ENCODE measurements at places on chromosomes 11 and 22.

GRCh38 chr11:92477686-92478085 is 253.1 kb downstream of the FAT3 start:
- no peak for DNase-seq

GRCh38 chr22:35561796-35562526 is 21.3 kb downstream of the RASD2 start:
- no peak for DNase-seq

DNA sequence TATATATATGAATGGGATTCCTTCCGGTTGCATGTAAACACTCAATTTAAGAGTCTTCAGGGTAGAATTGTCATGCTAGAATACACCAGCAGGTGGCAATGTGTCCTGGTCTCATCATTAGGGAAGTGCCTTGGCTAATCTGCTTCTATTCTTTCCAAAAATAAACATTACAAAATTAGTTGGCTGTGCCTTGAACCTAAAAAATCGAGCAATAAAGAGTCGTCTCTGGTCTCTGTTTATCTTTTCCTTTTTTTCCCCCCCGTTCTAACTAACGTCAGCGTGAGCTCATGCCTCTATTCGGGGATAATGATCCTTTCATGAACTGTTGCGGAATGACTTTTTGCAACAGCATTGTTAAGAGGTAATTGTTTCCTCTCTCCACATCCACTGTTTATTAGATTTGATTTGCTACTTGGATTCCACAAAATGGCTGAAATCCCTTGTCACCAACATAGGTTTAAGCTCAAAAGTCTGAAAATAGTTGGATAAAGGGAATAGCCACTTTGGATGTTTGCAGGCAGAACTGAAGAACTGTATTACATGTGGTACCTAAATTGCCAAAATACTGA is 1.2 kb upstream of the ARHGEF12 start:
- DNase-seq: no peak

DNA sequence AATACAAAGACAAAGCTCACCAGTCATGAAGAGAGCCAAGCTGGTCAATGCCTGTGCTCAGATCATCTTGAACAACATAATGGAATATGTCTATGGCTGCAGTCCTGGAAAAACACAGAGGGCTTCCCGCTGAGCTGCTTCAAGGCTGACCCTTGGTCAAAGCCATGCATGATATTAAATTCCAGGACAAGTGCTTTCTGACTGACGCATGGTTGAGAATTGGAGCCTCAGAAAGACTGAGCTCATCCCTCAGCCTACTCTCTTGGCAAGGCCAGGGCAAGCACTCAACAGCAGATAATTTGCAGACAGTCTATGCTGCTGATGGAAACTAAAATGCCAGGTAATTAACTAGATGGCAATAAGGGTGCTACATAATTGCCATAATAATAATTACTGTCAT is 89.2 kb downstream of the GALNT18 start:
- DNase-seq: no peak

DNA sequence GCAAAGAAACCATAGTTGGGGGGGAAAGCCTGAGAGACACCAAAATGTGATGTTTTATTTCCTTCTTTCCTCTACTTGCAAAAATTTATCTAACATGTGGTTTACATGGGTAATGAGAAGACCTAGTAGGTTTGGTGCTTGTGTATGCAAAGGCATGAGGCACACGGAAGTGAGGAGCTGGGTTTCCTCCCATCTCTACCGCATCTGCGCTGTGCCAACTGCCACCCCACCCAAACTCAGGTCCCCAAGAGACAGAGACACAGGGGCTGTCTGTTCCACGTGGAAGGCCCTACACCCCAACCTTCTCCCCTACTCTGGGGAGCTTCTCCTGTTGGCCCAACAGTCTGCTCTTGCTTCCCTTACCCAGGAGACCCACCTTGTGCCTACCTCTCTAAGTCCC is 4.8 kb downstream of the RTL6 start:
- DNase-seq: no peak

GRCh38 chr22:49046546-49047361 is 780.9 kb downstream of the BRD1 start:
- DNase-seq: no peak

- DNase-seq: no peak
Measured at GRCh38 chr11:91912322-91912721, 312.3 kb upstream of the FAT3 start.

GRCh38 chr11:66600631-66601233 is 7.7 kb downstream of the CCS start:
- DNase-seq: no peak

DNA sequence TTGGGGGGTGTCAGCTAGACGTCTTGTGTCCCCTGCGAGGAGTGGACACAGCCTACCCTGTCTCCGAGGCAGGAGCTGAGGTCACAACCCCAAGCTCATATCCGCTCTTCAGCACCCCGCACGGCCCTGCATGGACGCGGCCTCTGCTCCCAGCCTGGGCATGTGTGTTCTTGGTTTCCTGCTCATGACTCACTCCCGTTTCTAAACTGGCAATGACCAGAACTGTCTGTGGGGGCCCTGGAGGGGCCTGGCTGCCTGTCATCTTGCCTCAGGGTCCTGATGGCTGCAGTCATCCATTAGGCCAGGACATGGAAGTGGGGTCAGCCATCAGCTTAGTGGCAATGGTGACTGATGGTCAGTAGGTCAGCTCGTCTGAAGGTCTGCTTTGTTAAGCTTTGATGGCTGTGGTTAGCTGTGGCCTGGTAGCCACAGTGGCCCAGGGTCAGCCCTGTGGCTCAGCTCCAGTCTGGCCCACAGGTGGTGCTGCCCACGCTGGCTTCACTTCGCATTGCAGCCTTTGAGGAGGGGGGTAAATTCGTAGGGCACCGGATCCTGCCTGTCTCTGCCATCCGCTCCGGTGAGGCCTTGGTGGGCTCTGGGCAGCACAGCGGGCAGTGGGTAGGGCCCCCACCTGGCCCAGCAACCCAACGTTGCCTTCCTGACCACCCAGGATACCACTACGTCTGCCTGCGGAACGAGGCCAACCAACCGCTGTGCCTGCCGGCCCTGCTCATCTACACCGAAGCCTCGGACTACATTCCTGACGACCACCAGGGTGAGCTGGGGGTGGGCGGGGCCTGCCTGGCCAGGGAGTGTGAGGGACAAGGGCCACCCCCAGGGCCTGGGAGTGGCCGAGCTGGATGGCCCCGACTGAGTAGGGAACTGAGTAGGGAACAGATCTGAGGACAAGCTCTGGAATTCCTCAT is 12.0 kb downstream of the PLCB3 start:
- DNase-seq: no peak

DNA sequence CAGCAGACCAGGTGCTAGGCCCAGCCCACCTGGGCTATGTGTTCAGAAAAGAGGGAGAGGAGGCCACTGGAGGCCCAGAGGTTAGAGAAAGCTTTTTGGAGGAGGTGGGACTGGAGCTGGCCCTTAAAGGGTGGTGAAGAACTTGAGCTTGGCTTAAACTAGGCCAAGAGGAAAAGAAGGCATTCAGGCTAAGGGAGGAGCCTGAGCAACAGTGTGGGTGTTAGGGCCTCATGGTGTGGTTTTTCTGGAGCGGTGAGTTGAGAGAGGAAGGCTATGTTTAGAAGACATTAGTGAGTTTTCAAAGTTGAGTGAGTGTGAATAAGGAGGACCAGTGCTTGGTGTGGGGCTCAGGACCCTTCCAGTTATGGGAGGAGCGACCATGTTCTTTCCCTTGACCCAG is 6.2 kb downstream of the TAF6L start:
- no peak for DNase-seq
